SK-MEL-5 (cell line): ENCODE measurements at places on chromosomes 16 and 17.

DNA sequence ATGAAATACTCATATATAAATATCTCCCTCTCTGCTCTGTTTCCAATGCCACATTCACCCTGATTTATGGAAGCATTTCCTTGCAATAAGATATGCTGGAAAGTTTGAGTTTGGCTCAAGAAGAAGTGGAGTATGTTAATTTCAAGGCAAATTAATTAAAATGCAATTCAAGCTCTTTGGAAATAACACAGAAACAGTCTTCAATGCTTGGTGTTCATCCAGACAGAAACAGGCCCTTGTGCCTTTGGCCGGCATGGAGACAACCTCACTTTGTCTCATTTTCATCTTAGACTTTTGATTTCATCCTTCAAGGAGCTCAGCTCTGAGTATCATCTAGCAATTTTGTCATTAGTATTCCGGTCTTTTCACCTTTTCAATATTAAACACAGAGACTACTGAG, 210.0 kb downstream of the C16orf95 start:
- DNase-seq, result no peak

- no peak for DNase-seq
Observed at GRCh38 chr17:15513856-15514459, 46.5 kb upstream of the CDRT4 start.

- peak; percentile 52 for DNase-seq
Observed at GRCh38 chr17:56754523-56755208, 79.1 kb downstream of the C17orf67 start.

DNA sequence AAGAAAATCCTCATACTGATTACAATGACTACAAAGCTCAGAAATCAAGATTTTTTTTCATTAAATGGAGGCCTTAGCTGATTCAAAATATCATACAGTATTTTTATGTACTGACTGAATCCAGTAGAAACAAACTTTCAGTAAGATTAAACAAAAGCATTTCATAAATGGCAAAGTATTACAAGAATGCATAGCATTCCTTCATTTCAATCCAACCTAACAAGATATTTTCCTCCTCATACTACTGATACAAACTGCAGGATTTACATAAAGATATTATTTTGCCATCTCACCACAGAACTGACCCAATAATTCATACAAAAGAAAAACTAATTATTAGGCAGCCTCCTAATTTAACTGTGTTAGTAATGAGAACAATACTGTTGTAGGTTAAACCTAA, 6.2 kb upstream of the KANSL1 start:
- DNase-seq, result no peak

DNA sequence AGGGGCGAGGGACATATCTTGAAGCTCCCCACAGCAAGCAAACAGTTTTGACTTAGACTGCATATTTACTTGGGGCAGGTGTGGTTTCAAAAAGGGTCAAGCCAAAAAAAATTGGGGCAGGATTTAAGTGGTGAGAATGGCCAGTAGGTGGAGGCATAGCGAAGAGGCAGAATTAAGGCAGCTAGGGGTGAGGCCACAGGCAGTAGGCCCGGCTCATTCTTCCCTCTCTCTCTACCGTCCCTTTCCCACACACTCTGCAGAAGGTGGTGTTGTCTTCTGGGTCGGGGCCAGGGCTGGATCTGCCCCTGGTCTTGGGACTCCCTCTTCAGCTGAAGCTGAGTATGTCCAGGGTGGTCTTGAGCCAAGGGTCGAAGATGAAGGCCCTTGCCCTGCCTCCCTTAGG, 2.6 kb downstream of the SHBG start:
- DNase-seq, result peak; percentile 80

GRCh38 chr16:6602405-6602804, 730.2 kb upstream of the RBFOX1 start:
- no peak for DNase-seq

DNA sequence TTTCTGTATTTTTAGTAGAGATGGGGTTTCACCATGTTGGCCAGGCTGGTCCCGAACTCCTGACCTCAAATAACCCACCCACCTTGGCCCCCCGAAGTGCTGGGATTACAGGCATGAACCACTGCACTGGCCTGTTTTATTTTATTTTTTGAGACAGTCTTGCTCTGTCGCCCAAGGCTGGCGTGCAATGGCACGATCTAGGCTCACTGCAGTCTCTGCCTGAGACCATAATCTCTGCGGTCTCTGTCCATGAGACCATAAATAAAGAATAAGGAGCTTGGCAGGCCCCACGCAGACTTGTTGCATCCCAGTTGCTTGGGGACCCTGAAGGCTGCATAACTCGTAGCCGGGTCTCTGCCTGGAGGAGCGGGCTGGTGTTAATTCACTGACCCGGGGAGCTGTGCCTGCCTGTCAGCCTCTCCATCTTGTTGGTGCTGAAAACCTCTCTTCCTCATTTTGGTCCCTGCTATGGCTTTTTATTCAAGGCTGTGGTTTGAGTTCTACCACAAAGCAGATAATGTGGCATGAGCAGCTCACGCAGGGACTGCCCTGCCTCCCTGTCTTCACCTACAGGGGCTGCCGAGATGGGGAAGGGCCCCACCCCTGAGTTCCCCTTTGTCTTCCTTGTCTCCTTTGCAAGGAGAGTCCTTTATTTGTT, 82.1 kb downstream of the MSI2 start:
- no peak for DNase-seq
